ENCODE measurements at places on chromosomes 12 and 14.

GRCh38 chr12:30624009-30624408, 71.7 kb downstream of the IPO8 start:
- no peak for DNase-seq

DNA sequence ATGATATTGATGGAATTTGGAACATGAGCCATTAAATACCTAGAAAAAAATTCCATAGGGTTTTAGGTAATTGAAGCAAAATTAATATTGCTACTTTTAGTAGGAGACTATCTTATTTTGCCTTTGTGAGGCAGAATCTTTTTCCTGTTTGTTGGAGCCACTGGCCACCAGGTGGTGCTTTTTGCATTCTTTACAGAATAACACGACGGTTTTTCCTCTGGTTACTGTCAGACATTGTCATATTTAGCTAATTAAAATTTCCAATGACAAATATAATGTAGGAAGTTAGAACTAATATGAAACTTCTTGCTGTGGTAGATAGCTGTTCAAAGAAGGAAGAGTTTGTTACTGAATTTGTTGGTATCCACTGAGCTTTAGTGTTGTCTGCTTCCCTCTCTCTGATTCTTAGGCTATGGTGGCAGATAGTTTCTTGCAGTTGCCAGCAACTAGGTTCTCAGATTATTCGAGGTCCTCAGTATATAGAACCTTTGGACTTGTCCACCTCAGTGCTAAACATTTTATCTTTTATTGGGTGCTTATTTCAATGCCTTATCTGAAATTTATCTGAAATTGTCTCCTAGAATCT, 25.7 kb downstream of the RAB21 start:
- DNase-seq: peak; percentile 66

GRCh38 chr12:19039515-19039914, 90.0 kb upstream of the PLEKHA5 start:
- DNase-seq: no peak

DNA sequence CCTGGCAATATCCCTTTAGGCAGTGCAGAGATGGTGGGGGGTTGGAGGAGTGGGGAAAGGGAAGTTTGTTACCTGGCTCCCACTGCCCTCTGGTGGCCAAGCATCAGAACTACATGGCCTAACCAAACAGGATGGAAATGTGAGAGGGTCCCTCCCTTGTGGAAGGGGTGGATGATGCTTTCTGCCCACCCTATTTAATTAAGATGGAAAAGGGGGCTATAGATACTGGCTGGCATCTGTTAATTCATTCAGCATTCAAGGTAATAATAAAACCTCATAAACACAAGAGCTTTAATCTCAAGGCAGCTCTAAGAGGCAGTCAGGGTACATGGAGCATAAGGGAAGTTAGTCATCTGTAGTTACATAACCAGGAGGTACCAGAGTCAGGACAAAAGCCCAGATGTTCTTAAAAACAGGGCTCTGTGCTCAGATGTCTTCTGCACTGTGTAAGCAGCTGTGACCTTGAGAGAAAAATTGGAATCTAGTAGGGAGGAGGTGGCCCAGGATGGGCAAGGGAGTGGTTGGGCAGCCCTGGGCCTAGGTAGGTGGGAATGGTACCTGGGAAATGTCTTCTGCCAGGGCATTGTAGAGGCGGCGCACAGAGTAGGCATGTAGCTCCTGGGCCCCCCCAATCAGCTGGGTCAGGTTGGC, 4.6 kb downstream of the AP1G2 start:
- peak; percentile 55 for DNase-seq

GRCh38 chr14:58690801-58691516, 53.2 kb downstream of the DACT1 start:
- no peak for DNase-seq

DNA sequence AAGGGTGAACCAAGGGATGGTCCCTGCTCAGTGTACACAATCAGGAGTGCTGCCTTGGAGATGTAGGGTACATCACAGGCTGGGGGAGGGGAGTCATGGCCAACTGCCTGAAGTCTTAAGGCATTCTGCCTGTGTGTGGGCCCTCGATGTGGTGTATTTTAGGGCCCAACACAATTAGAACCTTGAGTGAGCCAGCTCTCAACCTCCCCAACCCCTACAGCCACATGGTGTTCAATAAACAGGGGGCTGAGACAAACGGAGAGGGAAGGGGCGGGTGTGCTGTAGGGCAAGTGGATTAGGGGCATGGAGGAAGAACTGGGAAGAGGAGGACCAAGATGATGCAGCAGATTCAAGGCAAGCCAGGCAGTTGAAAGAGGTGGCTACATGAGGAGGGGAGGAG, 8.6 kb upstream of the CHD4 start:
- no peak for DNase-seq

- no peak for DNase-seq
Observed at GRCh38 chr14:67158566-67158965, 30.7 kb upstream of the GARIN2 start.

GRCh38 chr12:67428431-67428830, 159.3 kb downstream of the CAND1 start:
- DNase-seq: peak; percentile 31

GRCh38 chr12:132305991-132306884, 23.2 kb downstream of the GALNT9 start:
- DNase-seq: no peak

GRCh38 chr14:105527826-105528585, 1.6 kb downstream of the TMEM121 start:
- peak; percentile 79 for DNase-seq

- DNase-seq: no peak
Observed at GRCh38 chr14:74638066-74638465, 26.0 kb upstream of the LTBP2 start.

GRCh38 chr12:116142936-116143898, 134.3 kb downstream of the MED13L start:
- DNase-seq: peak; percentile 94

DNA sequence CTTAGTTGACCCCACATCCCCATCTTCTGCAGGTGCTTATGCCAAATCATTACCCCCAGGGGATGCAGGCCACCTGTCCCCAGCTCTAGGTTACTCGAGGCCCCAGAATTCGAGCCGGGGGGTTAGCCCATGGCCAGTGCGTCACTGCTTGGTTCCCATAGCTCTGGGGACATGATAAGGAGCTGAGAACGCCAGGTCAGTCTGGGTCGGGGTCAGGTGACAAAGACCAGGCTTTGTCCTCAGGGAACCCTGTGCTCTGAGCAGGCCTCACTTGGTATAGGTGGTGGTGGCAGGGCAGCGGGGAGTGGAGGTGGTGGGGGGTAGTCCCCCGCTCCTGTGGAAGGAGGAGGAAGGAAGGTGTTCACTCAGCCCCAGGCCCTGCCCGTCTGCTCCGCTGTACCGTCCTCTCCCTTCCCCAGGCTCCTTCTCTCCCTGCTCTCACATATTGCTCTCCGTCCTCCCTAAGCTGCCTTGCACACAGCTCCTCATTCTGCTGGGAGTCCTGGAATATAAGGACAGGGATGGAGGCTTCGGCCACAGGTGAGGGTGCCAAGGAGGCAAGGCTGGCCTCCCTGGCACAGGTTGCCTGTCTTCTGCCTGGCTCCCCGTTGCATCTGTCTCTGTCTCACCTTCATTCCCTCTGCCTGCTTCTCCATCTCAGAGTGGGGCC, 2.0 kb upstream of the MYH6 start:
- no peak for DNase-seq

DNA sequence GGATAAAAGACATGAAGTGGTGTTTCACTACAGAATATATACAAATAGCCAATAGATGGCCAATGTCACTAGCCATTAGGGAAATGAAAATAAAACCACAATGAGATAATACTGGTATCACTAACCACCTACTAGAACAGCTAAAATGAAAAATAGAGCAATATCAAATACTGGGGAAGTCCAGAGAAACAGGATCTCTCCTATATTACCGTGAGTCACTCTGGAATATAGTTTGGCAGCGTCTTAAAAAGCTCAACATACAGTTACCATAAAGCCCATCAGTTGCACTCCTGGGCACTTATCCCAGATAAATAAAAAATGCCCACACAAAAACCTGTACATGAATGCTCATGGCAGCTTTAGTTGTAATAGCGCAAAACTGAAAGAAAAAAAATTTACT, 101.7 kb downstream of the TMTC1 start:
- no peak for DNase-seq

- DNase-seq: no peak
Observed at GRCh38 chr12:10448236-10448635, 4.9 kb downstream of the KLRC1 start.

DNA sequence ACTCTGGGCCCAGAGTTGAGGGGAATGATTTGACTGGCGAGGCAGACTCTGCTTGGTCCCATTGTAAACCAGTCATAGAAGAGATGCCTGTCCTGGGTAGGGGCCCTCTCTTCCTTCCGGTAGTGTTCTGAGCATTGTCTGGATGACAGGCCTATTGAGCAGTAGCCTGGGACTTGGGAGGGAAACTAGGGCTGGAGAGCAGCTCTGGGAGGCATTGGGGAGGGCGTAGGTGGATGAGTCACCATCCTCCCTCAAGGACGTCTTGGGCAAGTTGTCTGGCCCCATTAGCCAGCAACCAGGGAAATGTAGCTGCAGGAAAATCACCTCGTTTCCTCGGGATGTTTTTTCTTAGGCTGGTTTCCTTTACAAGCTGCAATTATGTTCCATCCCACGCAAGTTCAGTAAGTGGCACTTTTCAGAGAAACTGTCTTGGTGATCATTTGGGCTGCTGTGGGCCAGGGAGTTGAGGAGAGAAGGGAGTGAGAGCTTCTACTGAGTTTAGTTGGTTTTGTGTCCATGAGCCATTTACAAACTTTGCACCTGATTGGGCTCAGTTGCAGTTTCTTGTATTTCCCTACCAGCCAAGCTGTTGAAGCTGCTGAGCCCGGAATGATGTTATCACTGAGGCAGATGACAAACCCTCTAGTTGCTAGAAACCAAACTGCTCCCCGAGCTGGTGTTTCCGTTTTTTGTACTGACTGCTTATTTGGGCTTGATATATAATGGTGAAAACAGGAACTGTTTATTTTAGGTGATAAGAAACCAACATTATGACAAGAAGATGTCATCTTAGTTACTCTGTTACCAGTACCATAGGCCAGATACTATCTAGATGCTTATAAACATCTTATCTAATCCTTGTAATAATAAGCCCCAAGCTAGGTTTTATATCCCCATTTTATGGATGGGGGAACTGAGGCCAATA, 147.6 kb downstream of the CHST11 start:
- peak; percentile 98 for DNase-seq

DNA sequence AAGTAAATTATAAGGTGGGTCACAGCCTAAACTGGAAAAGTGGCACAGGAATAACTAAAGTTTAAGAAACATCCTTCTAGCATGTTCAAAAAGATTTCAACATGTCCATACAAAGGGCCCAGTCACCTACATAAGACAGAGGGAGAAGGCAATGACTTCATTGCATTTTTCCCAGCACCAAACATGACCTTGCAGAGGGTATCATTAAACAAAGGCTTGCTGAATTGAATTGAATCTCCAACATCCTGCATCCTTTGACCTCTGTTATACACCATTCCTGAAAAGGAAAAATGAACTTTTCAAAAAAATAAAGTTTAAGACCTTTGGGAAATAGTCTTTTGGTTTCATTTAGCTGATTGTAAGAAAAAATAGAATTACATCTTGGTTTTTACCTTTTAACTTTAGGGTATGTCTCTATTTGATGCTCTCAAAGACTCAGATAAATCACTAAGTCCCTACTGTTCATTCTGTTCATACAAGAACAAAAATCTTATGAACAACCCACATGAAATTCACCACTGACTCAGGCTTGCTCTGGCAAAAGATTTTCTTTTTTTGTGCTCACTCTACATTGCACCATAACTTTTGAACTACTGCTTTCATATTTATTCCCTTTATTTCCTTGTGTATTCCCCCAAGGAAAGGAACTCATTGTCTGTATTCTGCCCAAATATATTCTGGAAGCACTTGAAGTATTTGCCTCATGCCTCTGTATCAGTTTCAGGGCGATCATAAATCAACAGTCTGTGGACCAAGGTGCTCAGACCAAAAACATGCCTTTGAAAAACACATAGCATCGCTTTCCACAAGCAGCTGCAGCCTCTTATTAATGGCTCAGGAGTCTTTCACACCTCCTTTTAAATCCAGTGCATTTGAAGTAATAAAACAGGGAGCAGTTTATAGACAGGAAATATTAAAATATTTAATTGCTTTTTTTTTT, 121.7 kb downstream of the DUSP6 start:
- DNase-seq: no peak

Measured in ELR (cell line).